Stimulated activated CD8-positive, alpha-beta memory T cell treated with anti-CD3 and anti-CD28 coated beads, Interleukin-2, amount 100 ng/mL, for 1 hour (primary cell): ENCODE measurements at places on chromosomes 4 and X.
A peak's percentile ranks its signal among the peaks of the same experiment; 100 is the strongest.

GRCh38 chr4:119113033-119113655 lies 22.5 kb upstream of the MYOZ2 start:
- no peak for DNase-seq

DNA sequence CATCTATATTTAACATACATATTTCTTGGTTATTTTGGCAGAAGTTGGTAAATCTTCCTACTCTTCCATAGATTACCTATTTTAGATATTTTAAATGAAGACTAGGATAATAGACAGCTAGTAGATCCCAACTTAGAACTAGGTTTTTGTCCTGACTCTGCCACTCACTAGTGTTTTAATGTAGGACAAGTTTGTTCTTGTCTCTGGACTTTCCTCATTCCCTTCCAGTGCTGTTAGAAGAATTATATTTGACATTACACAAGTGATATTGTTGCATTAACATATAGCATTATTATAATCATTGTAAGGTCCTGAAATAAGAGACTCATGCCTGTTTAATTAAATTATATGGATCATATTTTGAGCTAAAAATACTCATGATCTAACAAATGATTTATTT lies 24.1 kb upstream of the ALB start:
- DNase-seq = no peak

- no peak for DNase-seq
Observed at GRCh38 chrX:49064303-49064702, 5.5 kb downstream of the CCDC120 start.

DNA sequence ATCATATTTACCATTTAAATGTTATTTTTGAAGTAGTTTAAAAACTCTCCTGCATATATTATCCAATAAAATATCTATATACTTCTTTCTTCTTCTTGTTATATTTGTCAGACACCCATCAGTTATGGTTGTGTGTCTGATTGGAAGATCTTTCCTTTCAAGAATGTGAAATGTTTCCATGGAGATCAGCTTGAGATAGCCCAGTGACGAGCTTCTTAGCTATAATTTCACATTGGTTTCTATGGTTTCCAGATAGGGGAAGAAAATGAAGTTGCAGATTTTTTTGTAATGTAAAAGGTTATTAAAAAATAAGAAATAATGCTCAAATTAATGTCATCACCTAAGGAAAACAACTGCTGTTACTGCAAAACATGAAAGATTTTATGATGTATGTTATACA lies 189.0 kb downstream of the COX7B2 start:
- DNase-seq = no peak

GRCh38 chr4:129581305-129581704 lies 485.4 kb downstream of the C4orf33 start:
- DNase-seq = no peak

DNA sequence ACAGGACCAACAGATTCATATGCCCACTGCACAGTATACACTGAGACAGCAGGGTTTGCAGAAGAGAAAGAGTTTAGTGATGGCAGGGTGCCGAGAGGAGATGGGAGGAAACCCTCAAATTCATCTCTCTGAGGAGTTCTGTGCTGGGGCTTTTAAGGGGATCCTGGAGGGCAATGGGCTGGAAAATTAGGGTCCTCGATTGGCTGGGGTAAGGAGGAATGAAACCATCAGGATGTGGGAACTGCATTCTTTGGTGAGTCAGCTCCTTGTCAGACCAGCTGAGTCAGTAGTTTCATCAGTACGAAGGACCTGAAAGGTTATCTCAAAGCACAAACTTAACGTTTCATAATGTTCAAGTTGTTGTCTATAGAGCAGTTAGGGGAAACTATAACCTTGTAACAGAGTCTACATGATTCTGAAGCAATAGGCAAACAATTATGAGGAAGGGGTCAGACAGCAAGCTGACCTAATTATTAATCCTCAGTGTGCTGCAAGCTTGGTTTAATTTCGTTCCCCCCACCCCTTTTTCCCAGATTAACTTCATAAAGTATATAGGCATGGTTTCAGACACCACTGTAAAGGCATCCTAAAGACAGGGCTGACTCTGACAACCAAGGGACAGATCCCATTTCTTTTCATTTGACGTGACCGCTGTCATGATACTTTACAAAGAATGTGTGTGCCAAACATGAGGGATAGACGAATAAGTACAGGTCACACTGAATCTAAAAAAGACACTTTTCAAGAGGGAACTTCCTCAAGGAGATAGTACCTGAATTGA lies 1.5 kb upstream of the MSMO1 start:
- DNase-seq = no peak

- DNase-seq = no peak
Observed at GRCh38 chr4:185201977-185202962, 1.5 kb downstream of the CFAP97 start.

DNA sequence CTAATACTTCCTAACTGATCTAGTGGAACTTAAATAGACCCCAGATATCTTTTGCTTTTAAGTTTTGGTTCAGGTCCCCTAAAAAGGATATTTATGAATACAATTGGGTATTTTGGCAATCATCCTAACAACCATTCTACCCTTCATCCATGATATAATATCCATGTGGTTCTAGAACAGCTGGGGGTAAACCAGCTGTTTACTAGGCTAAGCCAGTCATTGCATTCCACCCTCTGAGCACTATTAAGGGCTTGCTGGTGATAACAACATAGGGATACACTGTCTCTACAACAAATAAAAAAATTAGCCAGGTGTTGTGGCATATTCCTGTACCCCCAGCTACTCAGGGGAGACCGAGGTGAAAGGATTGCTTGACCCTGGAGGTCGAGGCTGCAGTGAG lies 54.8 kb upstream of the MAPK10 start:
- no peak for DNase-seq

GRCh38 chr4:101787701-101788316 lies 2.7 kb upstream of the BANK1 start:
- DNase-seq = no peak

- no peak for DNase-seq
Observed at GRCh38 chr4:55615008-55615407, 21.1 kb downstream of the NMU start.

- no peak for DNase-seq
Observed at GRCh38 chr4:133668061-133668851, 519.2 kb downstream of the PCDH10 start.

- no peak for DNase-seq
Observed at GRCh38 chr4:85861064-85861765, 386.3 kb downstream of the ARHGAP24 start.

- DNase-seq = no peak
Observed at GRCh38 chrX:115387327-115387726, 97.8 kb downstream of the LUZP4 start.

- DNase-seq = no peak
Observed at GRCh38 chr4:94038195-94038594, 169.5 kb upstream of the SMARCAD1 start.

GRCh38 chr4:81912376-81913030 lies 440.8 kb upstream of the RASGEF1B start:
- DNase-seq = no peak

DNA sequence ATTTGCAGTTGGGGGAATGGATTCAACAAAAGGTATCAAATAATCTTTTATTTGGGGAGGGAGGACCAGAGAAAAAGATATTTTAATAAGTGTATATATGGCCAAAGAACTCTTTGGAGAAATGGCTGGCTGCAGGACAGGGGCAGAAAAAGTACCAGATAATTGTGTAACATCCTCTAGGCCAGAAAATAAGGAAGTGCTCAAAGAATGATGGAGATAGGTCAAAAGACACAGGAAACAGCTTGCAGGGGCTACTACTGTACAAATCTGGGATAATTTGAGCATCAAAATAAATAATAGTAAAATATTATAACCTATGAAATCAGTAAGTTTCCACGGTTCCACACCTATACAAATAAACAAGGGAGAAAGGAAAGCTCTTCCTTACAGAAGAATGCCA lies 34.8 kb downstream of the KLHL5 start:
- no peak for DNase-seq

GRCh38 chr4:31088600-31089230 lies 368.5 kb downstream of the PCDH7 start:
- DNase-seq = no peak

- peak; percentile 44 for DNase-seq
Observed at GRCh38 chr4:185587427-185588161, 52.3 kb upstream of the PDLIM3 start.

DNA sequence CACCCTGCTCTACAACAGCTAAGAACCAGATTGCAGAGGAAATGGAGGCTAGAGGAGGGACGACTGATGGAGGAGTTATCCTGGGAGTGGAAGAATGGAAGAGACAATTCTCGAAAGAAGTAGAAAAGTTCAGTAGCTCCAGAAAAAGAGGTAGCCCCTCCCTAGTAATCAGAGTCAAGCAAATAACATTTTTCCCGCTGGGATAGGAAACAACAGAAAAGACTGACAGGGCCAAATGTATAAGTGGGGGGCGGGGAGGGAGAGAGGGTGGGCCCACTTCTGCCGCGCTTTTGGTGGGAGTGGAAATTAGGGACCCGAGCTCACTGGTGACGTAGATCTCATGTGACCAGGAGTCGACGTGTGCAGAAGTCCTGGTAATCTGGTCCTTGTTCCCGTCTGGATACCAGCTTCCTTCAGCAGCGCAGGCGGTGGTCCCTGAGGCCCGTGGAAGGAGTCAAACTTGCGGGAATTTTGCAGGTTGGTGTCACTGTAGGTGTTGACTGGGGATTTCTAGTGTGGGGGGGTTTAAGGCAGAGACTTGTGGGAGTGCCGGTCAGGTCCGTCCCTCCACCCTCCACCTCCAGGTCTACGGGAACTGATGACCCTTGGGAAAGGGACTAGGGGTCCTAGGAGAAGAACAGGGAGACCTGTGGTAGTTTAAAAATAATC lies at the start of gene TCEAL9:
Gene TCEAL9, plus strand, starts transcription at position 377 of the 669 bp plus-strand sequence. CDS start 1,179 bp downstream, outside the sequence.
- DNase-seq = no peak

GRCh38 chrX:17390419-17390850 lies 15.4 kb downstream of the NHS start:
- DNase-seq = no peak

DNA sequence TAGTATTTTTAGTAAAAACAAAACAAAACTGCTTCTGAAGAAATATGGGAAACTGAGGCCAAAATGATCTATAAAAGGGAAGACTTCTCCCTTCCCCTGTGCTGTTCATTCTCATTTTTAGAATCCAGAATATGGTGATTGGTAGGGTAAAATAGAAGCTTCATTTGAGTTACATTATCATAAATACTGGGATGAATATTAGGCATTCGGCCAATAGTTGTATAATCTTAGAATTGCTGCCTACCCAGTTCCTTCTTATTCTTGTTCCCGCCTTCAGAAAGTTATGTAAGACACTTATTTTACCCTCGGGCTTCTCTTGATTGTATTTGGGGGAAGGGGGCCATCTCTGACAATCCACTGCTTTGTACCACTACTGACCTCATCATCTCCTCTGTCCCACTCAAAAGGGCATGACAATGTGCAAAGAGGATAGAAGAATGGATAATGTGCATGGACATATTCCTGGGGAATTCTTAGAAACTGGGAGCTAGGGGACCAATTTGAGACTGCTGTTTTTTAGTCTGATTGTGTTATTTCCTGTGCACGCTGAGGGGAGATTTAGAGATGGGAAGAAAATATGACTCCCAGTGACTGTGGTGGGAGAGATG lies 588 bp downstream of the ART3 start:
- DNase-seq = no peak

DNA sequence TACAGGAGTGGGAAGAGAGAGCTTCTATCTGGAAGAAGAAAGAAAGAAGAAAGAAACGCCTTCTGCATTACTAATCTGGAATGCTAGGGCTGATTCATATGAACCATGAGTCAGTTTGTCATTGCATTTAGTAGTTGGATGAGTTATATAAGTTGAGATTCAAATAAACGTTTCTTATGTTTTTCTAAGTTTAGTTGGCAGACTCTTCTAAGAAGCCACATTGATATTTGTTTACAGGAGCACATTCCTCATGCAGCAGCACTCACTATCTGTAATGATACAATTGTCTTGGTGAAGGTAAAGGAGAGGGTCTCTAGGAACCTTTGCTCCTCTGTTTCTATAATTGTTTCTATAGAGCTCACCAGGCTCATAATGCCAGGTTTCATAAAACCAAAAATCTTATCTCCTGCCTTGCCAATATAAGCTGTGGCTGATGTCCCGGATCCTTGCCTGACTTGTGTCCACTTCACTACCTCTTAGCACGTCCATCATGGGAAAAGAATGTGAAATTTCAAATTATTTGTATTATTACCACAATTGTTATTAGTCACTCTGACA lies 39.5 kb downstream of the HOPX start:
- DNase-seq = no peak

- DNase-seq = no peak
Observed at GRCh38 chr4:38325629-38325913, 338.4 kb upstream of the KLF3 start.

DNA sequence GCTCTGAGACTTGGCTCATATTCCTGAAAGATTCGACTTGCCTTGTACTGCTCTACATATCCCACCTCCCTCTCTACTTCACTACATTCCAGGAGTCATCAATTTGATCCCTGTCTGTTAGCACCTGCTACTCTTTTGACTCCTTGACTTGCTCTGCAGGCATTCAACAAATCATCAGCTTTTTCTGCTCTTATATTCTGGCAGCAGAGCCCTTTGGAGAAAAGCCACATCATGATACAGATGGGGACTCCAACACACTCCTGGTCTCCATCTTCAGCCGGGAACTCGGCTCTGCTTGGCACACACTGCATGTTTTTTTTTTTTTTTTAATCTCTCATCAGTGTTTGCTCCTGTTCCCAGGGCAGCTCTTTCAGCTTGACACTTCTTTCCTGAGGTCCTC lies 293.2 kb upstream of the LCORL start:
- DNase-seq = no peak

DNA sequence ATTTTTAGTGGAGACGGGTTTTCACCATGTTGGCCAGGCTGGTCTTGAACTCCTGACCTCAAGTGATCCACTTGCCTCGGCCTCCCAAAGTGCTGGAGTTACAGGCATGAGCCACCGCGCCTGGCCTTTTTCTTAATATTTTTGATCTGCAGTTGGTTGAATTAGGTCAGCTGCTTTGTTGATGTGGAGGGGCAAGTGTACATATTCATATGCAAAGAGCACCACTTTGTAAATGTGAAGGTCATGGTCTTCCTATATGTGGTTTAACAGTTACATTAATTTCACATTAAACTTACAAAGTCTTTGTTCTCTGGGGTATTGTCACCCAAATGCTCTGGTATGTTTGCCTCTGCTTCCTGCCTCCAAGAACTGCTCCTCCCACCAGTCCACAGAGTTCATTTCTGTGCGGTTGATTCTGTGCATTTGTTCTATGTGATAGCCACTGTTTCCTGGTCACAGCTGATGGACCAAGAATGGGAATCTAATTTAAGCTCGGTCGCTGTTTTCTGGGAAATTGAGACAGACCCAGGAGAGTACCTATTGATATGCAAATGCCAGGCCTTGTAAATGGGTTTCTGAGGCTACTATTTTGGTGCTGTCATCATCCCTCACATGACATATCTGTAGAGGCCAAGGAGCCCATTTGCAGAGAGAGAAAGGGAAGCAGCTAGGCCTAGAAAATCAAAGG lies 26.9 kb upstream of the HPSE start:
- no peak for DNase-seq
